Endodermal cell (in vitro differentiated cells): ENCODE measurements at places on chromosomes 13 and 19.

- no peak overlapping the region for H3K4me3 ChIP-seq
- H3K4me1 ChIP-seq, result peaks cover 9% of the 10 kb centered on the region
- H3K27ac ChIP-seq, result no peak overlapping the region
Observed at GRCh38 chr13:35784286-35784951, 307.9 kb upstream of the MAB21L1 start.

- peaks cover 16% of the 10 kb centered on the region for H3K4me1 ChIP-seq
- DNase-seq, result peak; percentile 82
- no peak overlapping the region for H3K27ac ChIP-seq
- H3K36me3 ChIP-seq, result no peaks in the 10 kb centered on the region
- H3K27me3 ChIP-seq, result peaks cover 100% of the 10 kb centered on the region
Observed at GRCh38 chr13:50131920-50132903, 117.0 kb downstream of the KCNRG start.

DNA sequence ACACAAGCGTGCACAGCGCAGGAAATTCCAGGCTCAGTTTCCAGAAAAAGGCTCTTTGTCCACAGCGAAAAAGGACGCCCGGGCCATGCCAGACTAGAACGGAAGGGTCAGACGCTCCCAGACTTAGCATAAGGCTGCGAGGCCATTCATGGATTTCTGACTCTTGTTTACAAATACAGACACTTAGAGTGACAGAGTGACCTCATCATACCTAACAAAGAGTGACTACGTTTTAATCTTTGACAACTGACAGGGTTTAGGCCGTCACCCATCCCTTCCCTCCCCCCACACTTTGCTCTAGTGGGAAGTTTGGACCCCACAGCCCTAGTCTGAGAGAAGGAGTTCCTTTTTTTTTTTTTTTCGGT is 418 bp upstream of the ZNF709 start:
- H3K27ac ChIP-seq, result peak overlapping the region; percentile 92
- H3K4me3 ChIP-seq, result peak overlapping the region; percentile 95
- H3K4me1 ChIP-seq, result no peaks in the 10 kb centered on the region
- H3K27me3 ChIP-seq, result no peaks in the 10 kb centered on the region
- DNase-seq, result no peak

- peaks cover 6% of the 10 kb centered on the region for H3K4me1 ChIP-seq
- no peaks in the 10 kb centered on the region for H3K36me3 ChIP-seq
- peak; percentile 36 for DNase-seq
- no peak overlapping the region for H3K27ac ChIP-seq
- no peak overlapping the region for H3K4me3 ChIP-seq
Observed at GRCh38 chr13:24672141-24673132, 7.8 kb upstream of the ATP12A start.

DNA sequence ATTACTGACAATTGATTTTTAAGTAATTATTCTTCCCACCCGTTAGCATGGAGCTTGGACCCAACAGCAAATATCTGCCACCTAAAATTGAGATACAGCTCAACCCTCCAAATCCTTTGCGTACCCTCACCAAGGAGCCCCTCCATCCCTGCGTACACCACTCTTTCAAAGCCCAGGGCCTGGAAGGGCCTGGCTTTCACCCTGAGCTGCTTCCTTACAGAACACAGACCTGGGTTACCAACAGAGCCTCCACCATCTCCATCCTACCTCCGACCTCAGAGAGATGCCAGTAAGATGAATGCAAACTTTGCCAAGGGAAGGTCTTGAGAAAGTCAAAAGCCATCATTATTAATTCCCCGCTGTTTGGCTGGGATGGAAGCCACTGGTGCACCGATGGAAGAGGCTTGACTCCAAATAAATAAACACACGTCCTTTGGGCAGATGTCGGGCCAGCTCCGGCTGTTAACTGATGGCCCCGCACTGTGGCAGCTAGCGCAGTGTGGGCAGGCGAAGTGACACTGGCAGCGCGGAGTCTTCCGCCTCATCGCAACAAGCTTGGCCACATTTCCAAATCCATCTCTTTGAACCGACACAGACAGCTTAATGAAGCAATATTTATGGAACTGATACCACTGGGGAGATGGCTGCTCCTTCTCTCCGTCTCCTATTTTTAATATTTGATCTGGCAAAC is 150.2 kb upstream of the VSTM2B start:
- DNase-seq, result peak; percentile 26
- H3K4me3 ChIP-seq, result no peak overlapping the region
- no peaks in the 10 kb centered on the region for H3K27me3 ChIP-seq
- H3K27ac ChIP-seq, result no peak overlapping the region
- H3K4me1 ChIP-seq, result no peaks in the 10 kb centered on the region

DNA sequence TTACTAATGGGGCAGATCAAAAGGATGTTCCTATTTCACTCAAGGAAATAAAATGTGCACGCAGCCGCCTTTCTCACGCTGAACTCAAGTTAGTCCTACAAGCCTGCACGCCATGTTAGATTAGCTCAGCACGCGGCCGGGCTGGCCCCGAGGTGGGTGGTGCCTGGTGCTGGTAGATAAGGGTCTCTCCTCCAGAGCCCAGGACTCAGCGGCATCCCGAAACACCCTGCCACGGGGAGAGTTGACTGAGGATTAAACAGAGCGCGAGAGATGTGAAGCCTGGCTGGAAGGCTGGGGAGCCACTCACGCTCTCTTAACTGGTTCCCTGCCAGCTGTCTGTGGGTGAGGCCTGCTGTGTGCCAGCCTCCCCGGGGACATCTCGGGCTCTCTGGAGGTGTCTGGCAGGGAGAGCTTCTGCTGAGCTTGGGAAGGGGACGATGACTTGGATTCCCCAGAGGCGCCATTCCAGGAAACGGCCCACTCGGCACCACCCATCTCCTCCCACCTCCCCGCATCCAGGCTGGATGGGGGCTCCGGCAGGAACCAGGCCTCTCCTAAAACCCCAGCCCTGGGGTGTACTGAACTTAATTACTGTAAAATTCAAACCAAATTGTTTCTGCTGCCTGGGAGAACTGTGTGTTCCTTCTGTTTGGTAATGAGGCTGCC is 122.2 kb downstream of the KDM4B start:
- DNase-seq, result no peak
- peaks cover 10% of the 10 kb centered on the region for H3K36me3 ChIP-seq
- H3K4me3 ChIP-seq, result no peak overlapping the region
- peak overlapping the region; percentile 76 for H3K27ac ChIP-seq
- H3K4me1 ChIP-seq, result peaks cover 10% of the 10 kb centered on the region

DNA sequence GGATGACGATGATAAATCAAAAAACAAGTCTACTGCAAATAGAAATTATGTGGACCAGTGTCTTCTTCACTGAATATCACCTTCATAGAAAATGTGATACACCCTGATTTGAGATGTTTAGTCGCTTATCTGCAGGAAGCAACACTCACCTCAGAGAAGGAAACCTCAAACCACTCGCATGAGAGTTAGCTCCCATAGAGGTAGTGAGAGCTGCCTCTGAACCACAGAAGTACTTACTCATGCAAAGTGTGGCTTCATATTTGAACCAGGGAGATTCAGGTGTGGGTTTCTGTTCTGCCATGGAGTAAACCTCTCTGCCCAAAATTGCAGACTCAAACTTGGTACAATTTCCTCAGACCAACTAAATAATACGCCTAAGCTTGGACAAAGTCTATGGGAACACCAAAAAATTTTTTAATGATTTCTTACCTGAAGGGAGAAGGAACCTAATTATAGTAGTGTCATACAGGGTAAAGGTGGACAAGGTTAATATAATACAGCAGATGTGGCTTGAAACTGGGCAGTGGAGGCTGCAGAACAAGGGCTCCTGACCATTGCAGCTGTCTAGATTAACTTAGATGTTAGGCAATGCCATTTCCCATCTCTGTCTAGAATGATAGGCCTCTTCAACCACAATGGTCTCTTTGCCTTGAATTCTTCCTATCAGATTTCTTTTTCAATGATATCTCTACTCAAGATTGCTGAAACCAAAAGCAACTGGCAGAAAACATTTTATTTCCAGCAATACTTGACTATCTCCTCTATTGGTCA is 29.6 kb upstream of the RCBTB2 start:
- no peak overlapping the region for H3K27ac ChIP-seq
- no peak overlapping the region for H3K4me3 ChIP-seq
- H3K4me1 ChIP-seq, result no peaks in the 10 kb centered on the region
- no peak for DNase-seq
- no peaks in the 10 kb centered on the region for H3K36me3 ChIP-seq
- peaks cover 2% of the 10 kb centered on the region for H3K27me3 ChIP-seq

GRCh38 chr13:49060678-49061387 is 85.1 kb downstream of the FNDC3A start:
- no peaks in the 10 kb centered on the region for H3K4me1 ChIP-seq
- no peak overlapping the region for H3K27ac ChIP-seq
- H3K4me3 ChIP-seq, result no peak overlapping the region
- no peaks in the 10 kb centered on the region for H3K27me3 ChIP-seq
- peaks cover 4% of the 10 kb centered on the region for H3K36me3 ChIP-seq

DNA sequence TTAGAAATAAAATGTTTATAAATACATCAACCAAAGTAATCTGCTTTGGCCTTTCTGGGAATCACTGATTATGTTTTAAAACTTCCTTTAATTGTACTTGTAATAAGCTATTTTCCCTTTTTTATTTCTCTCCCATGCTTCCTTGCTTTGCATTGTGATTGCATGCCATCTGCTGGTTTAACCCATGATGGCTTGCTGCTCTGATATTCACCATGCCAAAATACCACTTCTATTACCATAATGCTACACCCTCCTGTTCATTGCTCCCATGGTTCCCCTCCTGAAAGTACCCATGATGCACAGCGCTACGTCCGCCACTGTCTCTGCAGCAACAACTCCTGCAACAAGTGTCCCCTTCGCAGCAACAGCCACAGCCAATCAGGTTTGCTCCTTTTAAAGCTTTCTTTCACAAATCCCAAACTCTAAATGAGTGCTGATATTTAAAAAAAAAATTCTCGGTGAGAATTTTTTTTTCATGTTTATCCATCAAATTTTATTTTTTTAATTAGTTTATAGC is 67.7 kb upstream of the RAP2A start:
- H3K4me1 ChIP-seq, result no peaks in the 10 kb centered on the region
- H3K4me3 ChIP-seq, result no peak overlapping the region
- no peak for DNase-seq
- no peaks in the 10 kb centered on the region for H3K27me3 ChIP-seq
- H3K36me3 ChIP-seq, result no peaks in the 10 kb centered on the region

DNA sequence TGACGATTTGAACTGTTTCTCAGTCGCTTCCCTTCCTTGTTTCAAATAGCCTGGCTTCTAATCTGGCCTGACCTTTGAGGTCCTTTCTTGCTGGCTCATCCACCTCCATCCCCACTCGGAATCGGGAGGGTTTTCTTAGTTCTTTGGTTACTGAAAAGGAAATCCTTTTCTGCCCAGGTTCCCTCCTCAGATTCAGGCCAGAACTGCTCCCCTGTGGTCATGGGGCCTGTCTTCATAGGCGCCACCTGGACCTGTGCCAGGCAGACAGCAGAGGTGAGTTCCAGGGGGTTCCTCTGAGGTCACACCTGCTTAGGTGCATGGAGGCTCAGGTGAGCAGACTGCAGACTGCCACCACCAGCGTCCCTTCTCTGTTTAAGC is 62.4 kb downstream of the AKAP11 start:
- DNase-seq, result peak; percentile 55
- H3K27me3 ChIP-seq, result peaks cover 31% of the 10 kb centered on the region
- no peak overlapping the region for H3K4me3 ChIP-seq
- H3K27ac ChIP-seq, result no peak overlapping the region
